Stimulated activated CD8-positive, alpha-beta memory T cell treated with anti-CD3 and anti-CD28 coated beads, Interleukin-2, amount 100 ng/mL, for 48 hours (primary cell): ENCODE measurements at places on chromosomes 11 and 22.

GRCh38 chr22:42347281-42347824 is 76.9 kb upstream of the TCF20 start:
- DNase-seq, result no peak

- no peak for DNase-seq
Observed at GRCh38 chr11:455566-456147, 5.6 kb downstream of the PTDSS2 start.

GRCh38 chr11:128687321-128687720 is 6.6 kb upstream of the FLI1 start:
- no peak for DNase-seq

DNA sequence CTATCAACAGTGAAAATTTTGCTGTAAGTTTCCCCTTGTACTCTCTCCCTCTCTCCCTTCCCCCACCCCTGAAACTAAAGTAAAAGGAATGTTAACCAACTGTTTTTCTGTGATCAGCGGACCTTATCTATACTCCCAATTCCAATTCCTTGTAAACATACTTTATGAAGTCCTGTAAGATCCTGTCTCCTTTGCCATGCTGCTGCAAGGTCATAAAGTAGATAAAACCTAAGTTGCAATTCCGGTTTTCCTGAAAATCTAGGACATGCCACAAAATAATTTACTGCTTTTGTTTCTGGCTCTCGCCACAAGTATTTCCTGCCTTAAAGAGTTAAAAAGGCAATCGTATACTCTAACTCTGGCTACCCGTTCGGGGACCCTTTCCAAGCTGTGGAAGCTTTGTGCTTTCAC is 1469.0 kb downstream of the LRRC4C start:
- DNase-seq, result no peak

GRCh38 chr11:45905095-45905494 is 2.0 kb downstream of the FREY1 start:
- no peak for DNase-seq

DNA sequence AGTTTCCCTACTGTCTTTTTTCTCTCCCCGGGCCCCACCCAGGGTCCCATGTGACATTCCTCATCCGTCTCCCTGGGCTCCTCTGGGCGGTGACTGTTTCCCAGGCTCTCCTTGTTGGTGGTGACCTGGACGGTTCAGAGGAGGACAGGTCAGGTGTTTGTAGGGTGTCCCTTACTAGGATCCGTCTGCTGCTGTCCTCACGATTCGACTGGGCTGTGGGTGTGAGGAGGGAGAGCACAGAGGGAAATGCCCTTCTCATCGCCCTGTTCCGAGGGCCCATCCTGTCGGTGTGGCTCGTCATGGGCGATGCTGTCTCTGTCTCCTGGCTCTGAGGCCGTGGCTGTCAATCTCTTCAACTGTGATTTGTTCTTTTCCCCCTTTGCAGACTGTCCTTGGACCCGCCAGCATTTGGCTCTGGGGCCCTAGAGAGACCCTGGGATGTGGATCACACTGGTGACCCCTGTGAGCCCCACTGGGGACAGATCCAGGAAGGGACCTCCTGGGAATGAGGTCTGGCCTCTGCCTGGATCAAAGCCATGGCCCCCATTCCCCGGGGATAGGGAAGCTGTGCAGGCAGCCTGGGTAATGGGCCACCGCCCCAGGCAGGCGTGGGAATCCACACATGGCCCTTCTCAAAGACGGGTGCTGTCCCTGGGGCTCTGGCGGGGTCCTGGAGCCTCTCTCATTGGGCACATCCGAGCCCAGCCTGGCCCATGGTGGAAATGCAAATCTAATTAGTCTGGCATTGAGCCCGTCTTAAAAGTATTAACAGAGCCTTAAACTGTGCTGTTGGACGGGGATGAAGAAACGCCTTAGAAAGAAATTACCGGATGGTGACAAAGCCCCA is 46.8 kb upstream of the KCNQ1OT1 start:
- DNase-seq, result no peak

GRCh38 chr11:64846998-64847666 is 2.7 kb upstream of the CDC42BPG start:
- peak; percentile 92 for DNase-seq

GRCh38 chr11:105609832-105610781 is at the start of gene GRIA4:
TSS of gene GRIA4 (plus strand) at chr11:105610073. CDS start at chr11:105610998, 925 bp downstream.
- DNase-seq, result no peak

DNA sequence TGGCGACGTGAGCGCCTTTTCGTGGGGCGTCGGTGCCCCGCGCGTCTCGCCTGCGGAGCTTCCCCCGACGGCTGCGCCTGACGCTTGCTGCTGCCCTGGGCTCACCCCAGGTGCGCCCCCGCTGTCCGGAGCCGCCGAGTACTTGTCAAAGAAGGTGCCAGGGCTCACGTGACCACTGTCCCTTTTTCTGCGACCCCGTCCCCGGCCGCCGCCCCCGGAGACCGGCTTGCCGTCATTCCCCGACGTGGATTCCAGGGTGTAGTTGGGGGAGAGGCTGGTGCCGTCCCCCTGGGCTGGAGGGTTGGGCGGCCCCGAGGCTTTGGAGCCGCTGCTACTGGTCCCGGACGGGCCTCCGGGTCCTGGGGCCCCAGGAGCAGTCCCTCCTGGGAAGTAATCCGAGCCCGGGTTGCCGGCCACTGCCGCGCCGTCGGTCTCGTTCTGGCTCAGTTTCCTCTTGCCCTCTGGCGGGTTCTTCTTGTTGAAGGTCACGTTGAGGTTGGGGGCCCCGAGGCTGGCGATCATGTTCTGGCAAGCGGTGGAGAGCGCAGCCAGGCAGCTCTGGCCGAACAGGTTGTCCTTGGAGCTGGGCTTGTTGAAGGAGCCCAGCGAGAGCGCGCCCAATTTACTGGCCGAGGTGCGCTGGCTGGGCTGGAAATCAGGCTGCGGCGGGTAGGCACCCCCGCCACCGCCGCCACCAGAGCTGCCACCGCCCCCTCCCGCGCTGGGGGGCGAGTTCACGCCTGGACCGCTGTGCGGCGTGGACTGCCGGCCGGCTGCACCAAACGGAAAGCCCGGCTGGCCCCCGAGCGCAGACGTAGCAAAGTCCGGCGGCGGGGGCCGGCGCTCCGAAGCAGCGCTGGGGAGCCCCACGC is 3.8 kb downstream of the MN1 start:
- DNase-seq, result no peak

DNA sequence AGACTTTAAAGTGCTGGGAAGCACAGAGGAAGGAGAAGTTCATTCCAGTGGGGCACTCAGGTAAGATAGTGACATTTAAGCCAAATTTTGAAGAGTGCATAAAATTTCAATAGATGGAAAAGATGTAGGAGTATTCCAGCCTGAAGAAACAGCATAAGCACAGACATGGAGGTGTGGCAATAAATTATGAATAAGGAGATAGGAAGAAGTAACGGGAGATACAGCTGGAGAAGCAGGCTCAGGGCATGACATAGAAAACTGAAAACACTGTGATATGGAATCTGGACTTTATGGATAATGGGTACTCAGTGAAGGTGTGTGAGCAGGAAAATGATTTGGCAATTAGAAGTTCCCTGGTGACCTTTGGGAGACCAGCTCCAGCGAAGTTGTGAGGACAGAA is 33.3 kb downstream of the P4HA3 start:
- DNase-seq, result no peak

GRCh38 chr11:111982019-111982464 is 43.2 kb upstream of the DLAT start:
- DNase-seq, result peak; percentile 13

- DNase-seq, result no peak
Observed at GRCh38 chr11:14803846-14804245, 88.2 kb downstream of the CYP2R1 start.

DNA sequence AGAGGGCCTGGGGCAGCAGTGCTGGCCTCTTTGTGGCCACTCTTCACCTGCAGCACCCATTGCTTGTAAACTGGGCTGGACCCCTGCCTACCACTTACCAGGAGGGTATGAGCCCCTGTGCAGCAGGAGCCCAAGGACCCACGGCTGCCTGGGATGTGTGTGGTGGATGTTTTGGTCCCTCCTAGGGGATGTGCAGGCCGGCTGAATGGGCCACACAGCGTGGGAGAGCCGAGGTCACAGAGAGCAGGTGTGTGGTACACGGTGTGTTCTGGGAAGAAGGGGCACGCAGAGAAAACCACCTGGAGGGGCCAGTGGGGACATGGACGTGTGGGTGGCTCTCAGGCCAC is 19.3 kb upstream of the GNB1L start:
- DNase-seq, result no peak

GRCh38 chr11:64688534-64688982 is 34.4 kb downstream of the NRXN2 start:
- peak; percentile 86 for DNase-seq

- no peak for DNase-seq
Observed at GRCh38 chr11:88631497-88631896, 294.0 kb upstream of the CTSC start.

- DNase-seq, result no peak
Observed at GRCh38 chr11:45795379-45795778, 9.6 kb upstream of the SLC35C1 start.

- no peak for DNase-seq
Observed at GRCh38 chr11:17412488-17413180, 24.2 kb upstream of the KCNJ11 start.

- no peak for DNase-seq
Observed at GRCh38 chr22:43580271-43580750, 168.5 kb downstream of the MPPED1 start.

- DNase-seq, result peak; percentile 88
Observed at GRCh38 chr11:67277231-67277961, 11.1 kb downstream of the GRK2 start.

DNA sequence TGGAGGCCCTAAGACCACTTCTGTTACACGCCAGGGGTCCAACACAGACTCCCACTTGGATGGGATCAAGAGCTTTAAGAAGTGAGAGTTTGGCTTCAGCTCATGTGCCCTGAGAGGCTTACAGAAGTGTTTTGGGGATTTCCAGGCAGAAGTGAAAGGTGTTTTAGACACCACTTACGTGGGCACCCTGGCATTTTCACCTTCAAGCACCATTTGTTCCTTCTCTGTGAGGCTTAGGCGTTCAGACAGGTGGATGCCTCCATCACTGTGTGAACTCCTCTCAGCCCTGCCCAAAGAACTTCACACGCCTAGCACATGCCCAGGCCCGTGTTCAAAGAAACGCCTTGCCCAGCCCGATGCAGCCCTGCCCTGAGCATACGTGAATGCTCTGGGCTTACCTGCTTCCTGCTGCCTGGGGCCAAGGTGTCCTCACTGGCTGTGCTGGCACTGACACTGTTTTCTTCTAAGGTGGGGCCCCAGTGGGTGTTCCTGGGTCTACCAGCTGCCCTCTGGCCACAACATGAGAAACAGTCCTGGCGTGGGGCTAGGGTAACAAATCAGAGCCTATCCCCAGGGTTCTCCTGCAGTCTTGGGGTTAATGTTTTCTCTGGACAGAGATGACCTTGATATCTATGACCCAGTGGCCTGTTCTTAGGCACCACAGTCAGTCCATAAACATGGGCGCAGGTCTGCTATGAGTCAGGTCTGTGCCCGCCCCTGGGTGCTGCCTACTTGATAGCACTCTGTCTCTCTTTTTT is 34.0 kb downstream of the AMPD3 start:
- DNase-seq, result no peak

GRCh38 chr11:60879971-60880588 is 12.7 kb downstream of the ZP1 start:
- no peak for DNase-seq

DNA sequence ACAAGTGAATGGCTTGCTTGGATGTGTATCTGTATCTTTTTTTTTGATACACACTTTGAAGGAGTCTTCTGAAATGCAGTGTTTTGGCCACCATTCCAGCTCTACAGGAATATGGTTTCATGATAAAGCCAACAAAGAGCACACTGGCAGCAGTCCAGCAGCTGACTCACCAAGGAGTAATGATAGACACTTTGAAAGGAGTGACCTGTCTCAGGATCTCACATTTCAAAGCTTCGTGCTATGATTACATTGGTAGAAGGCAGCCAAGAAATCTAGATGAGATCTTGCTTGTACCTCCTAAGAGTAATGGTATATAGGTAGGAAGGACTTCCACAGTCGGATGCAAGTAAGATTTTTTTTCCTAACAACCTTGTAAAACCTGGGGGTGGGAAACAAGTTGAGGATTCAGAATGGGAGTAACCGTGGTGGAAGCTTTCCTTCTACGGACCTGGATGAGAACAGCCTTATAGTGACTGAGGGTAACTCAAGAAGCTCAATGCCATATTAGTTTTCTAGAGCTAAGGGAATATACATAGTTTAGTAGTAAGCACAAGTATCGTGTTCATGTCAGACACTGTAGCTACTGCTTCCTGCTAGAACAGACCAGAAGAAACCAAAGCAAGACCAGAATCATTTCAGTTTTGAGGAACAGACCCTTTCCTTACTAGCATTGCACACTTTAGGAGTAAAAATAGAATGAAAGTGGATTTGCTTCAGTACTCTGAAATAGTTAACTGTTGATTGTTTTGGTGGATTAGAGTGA is 25.0 kb downstream of the MTMR3 start:
- DNase-seq, result no peak

GRCh38 chr11:65003282-65003681 is 6.5 kb upstream of the BATF2 start:
- DNase-seq, result no peak
